ENCODE measurements at places on chromosomes 5 and 9.

- DNase-seq, result no peak
Observed at GRCh38 chr5:171839112-171839511, 53.5 kb downstream of the SMIM23 start.

DNA sequence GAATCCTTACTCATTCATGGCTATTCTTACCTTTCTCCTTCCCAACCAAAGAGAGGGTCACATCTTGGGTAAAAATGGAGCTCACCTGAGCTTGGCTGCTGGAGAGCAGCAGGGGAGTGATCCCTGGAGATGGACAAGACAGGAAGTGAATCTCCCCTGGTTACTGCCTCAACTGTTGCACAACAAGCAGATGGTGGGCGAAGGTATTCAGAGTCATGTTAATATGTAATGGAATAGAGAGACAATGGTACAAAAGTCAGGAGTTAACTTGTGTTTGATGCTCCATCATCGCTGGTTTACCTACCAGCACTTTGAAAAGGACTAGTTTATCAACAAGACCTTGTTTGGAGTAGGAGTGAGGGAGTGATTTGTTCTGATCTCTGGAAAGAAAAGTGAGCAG, 13.0 kb upstream of the PLPP1 start:
- peak; percentile 23 for DNase-seq

GRCh38 chr5:176553260-176554085, 4.3 kb downstream of the CDHR2 start:
- peak; percentile 85 for DNase-seq

DNA sequence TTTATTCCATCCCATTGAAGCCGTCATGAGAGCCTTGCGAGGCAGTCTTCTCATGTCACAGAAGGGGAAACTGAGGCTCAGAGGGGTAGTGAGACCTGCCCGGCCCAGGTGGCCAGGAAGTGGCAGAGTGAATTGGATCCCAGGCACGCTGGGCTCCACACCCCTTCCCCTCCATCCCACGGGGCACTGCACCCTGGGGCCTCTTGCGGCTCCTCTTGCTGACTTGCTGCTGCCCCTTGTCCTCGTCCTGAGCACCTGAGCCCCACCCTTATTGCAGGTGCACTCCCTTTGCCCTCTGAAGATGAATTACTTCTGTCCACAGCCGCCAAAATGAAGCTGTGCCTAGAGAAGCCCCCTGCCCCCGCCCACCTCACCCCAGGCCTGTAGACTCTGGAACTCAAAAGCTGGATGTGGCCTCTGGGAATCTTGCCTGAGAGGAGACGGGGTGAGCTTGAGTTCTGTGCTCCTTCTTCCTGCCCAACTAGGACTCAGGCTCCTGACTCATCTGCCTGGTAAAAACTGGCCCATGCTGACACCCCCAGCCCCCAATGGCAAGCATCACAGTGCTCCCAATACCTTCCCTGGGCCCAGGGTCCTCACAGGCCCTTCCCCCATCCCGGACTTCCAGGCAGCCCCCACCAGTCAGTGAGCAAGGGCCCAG, 6.4 kb downstream of the NEURL1B start:
- no peak for DNase-seq

DNA sequence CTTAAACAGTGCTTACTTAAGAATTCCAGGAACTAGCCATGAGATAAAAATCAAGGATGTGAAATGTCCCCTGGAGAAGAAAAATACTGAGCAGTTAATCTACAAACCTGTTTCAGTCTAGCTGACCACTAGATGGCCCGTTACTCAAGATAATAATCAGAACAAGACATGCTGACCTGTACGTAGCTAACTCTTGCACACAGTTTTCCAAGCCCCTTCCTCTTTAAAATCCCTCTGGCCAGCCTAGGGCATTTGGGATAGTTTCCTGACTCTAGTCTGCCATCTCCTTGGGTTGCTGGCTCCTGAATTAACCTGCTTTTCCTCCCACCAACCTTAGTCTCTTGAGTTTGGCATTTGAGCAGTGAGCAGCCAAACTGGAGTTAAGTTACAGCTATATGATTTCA, 59.2 kb upstream of the TRAF1 start:
- DNase-seq, result peak; percentile 71

DNA sequence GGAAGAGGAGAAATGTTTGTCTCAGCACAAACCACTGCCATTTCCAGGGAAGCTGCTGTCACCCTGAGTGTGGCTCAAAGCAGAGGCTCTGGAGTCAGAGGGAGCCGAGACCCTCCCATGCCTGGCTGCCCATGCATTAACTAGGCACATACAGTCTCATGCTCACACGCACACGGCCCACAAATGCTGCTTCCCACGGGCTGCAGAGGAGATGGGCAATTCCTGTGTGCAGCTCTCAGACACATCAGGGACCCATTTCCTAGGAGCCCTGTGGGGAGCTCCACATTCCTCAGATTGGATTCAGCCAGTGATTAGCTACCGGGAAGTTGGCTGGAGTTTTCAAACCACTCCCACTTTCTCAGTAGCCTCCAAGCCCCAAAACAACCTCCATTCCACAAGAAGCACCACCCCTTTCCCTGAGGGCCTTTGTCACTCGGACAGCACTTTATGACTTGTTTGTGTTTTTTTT, 9.1 kb upstream of the PTGES start:
- DNase-seq, result no peak

- no peak for DNase-seq
Observed at GRCh38 chr5:124512236-124512635, 234.2 kb downstream of the ZNF608 start.

Data from NCI-H69 (cell line).